ENCODE measurements at places on chromosomes 12 and 14.

DNA sequence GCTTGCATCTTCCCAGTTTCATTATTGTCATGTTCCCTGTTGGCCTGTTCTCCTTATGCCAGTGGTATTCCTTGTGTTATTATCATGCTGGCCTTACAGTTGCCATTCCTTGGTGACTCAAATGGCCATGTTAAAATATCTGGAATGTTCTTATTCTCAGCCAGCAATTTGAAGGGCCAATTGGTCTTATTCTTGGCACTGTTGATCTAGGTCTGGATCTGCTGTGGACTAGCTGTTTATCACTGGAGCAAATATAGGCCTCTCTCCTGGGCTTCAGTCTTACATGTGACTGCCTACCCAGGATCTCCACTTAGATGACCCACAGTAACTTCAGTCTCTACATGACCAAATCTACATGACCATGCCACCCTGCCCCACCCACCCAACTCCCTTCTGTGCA lies 5.4 kb downstream of the CIPC start:
- DNase-seq, result no peak

DNA sequence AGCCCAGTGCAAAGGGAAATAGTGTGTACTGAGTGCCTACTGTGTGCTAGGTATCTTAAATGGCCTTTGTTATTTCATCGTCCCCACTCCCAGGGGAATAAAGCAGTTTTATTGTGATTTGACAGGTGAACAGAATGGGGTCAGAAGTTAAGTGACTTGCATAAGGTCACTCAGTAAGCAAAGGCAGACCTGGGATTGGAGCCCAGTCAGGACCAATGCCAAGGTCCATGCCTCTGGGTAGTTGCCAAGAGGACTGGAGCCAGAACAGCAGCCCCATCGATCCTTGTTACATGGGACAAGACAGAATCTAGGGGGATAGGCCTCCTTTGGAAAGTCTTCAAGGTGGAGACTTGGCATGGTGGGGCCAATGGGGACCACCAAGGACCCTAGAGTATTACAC lies 227.4 kb upstream of the PWP1 start:
- no peak for DNase-seq

DNA sequence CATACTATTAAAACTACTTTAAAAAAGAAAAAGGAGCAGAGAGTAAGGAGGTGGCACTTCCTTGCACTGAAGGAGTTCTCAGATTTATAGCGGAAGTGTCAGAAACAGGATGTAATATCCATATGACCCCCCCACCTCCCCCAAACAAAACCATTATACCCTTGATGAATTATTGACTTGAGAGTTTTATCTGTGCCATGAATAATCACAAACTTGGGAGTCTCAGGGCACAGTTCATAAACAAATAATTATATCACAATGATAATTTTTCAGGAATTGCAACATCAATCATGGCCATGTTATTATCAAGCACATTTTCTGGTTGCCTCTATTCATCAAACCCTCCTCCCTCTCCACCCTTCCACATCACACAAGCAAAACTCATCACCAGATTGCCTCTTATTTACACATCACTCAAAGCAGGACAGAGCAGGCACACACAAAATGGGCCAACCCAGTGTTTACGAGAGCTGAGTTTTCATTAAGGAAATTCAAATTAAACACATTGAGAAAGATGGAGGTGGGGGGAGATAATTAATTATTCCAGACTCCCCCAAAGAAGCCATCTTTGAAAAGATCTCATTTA lies 141.4 kb downstream of the EGLN3 start:
- DNase-seq, result no peak

- DNase-seq, result no peak
Measured at GRCh38 chr12:12116677-12117076, 45.9 kb downstream of the BCL2L14 start.

- no peak for DNase-seq
Measured at GRCh38 chr12:50589650-50590435, 85.1 kb downstream of the DIP2B start.

GRCh38 chr12:1573960-1574864 lies 20.2 kb downstream of the FBXL14 start:
- DNase-seq, result no peak

- DNase-seq, result no peak
Measured at GRCh38 chr12:121467638-121468498, 68.0 kb downstream of the RNF34 start.

DNA sequence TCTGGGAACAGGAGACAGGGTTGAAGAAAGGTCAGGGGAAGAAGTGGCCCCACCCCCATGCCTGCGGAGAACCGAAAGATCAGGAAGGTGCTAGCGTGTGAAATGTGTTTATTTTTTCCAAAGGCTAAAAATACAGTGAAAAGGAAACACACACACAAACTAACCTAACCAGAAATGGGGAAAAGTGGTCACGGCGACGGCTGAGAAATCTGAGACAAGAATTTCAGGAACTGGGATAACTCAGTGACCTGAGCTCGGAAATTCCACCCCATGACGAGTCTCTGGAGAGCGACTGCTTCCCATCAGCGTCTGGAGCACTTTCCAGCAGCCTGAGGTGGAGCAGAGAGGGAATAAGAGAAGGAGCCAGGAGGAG lies 16.6 kb upstream of the RND1 start:
- DNase-seq, result no peak

DNA sequence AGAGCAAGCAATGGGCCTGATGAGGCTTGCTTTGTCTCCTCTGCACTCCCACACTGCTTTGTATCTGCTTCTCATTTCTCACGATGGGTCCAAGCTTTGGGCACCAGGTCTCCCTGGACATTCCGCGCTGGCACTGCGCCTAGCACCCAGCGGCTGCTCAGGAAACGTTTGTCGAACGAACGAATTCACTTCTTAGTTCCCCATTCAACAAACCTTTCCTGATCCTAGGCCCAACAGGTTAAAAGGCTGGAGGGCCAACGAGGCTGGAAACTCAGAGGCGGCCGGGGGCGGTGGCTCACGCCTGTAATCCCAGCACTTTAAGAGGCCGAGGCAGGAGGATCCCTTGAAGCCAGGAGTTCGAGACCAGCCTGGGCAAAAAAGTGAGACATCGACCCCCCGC lies 1.0 kb upstream of the GLRX5 start:
- no peak for DNase-seq

- DNase-seq, result no peak
Measured at GRCh38 chr14:59846595-59846994, 24.0 kb downstream of the RTN1 start.

DNA sequence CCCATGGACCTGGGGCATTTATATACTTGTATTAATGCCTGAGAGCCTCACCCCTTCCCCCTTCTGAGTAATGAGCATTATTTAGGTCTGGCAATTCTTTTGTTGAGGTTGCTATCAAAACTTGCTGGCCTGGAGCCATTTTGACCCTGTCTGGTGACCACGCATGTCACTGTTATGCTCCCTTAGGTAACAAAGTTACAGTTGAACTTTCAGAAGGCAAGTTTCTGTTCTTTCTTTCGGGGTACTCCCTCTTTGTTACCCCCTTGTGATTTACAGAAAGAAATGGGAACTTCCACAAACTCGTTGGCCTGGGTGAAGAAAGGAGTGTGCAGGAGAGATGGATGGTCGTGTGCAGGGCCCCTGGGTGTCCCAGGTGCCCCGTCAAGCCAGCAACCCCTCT lies 305.4 kb downstream of the DPF3 start:
- DNase-seq, result no peak

GRCh38 chr12:96194971-96195844 lies 1.0 kb downstream of the ELK3 start:
- DNase-seq, result no peak

GRCh38 chr14:92694807-92695206 lies 53.6 kb downstream of the LGMN start:
- no peak for DNase-seq

GRCh38 chr14:33457617-33458016 lies 493.3 kb downstream of the EGLN3 start:
- DNase-seq, result peak; percentile 40

GRCh38 chr12:79127271-79127751 lies 262.7 kb downstream of the SYT1 start:
- no peak for DNase-seq

- DNase-seq, result no peak
Measured at GRCh38 chr12:11752403-11753149, 103.1 kb downstream of the ETV6 start.

DNA sequence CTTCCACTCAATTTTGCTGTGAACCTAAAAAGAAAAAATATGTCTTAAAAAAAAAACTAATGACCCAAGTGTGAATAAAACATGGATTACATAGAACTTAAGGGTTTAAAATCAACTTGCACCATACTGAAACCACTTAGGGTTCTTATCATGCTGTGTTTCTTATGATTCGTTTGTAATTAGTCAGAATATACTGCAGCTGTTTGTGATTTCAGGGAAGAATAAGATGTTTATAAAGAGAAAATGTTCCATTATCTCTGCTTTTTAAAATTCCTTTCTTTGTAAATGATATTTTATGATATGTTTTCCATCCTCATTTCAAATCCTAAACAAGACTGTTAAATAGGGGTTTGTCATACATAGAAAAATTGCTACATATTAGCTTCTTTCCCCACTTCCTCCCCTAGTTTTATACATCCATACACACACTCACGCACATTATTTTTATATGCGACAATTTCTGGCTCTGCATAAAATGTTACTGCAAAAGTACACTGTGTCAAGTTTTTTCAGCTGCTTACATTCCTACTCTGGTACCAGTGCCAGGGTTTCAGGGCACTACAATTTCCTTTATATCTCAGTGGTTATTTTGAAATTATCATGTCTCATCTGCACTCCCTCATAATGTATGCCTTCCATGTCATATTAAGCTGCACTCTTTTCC lies 275.2 kb upstream of the GARIN6 start:
- DNase-seq, result no peak

DNA sequence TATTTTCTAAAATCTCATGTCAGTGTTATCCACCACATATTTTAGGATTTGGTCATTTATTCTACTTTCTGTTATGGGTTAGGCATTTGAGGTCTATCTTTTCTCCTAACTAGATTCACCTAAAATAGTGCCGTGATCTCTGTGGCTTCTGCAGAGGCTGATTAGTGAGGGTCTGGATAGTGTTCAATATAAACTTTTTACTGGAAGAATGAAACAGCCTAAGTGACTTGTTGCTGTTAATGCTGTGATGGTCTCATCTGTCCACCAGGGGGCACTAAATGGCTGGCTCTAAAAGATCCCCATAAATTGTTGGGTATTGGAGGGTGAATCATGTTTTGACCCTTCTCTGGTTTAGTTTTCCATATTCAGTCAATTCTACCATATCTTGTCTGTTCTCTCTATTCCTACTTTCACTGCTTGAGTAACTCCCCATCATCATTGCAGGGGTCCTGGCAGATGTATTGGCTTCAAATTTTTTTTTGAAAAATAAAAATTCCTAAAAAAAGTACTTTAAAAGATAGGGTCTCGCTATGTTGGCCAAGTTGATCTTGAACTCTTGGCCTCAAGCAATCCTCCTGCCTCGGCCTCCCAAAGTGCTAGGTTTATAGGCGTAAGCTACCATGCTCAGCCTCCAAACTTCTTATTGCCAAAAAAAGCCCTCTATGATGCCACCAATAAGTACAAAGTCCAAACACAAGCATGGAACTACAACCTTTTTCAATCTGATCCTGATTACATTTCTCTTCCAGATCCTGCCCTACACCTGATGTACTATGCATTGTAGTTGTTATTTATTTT lies 6.9 kb downstream of the PABPN1 start:
- peak; percentile 72 for DNase-seq

GRCh38 chr12:101698800-101699347 lies 1.4 kb downstream of the CHPT1 start:
- no peak for DNase-seq

GRCh38 chr12:52528641-52529143 lies 8.5 kb upstream of the KRT5 start:
- DNase-seq, result no peak

DNA sequence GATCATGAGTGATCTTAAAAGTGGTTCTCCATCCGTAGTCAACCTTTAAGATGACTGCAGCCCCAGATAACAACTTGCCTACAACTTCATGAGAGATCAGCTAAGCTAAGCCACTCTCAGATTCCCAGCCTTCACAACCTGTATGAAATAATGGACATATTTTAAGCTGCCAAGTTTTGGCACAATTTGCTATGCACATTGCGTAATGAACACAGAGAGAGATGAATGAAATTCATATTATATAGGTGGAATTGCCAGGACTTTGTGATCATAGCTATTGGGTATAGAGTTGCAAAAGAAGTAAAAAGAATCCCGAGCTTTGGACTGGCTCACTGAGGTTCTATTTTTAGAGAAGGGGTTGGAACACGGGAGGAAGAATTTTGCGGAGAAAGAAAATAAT lies 59.1 kb upstream of the EGLN3 start:
- no peak for DNase-seq

- no peak for DNase-seq
Measured at GRCh38 chr12:53561590-53561953, 54.3 kb upstream of the NPFF start.

- DNase-seq, result no peak
Measured at GRCh38 chr12:109739747-109740693, 26.4 kb downstream of the FAM222A start.

GRCh38 chr12:56129942-56130495 lies 2.0 kb downstream of the ESYT1 start:
- DNase-seq, result no peak

GRCh38 chr12:15165012-15165659 lies 56.1 kb downstream of the RERG start:
- DNase-seq, result no peak

DNA sequence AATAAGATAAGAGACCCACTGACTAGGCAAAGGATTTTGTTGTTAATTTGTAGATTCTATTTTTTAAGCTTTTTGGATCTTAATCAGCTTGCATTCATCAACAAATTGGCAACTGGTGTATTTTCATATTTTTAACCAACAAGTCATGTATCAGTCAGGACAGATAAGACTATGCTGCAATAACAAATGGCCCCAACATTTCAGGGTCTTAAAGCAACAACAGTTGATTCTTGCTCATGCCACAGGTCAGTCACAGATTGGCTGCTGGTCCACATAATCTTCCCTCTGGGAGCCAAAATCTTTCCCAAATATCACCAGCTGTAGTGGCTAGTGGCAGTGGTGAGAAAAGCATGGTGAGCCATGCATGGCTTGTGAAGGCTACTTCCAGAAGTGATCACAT lies 21.9 kb upstream of the SERPINA12 start:
- no peak for DNase-seq

GRCh38 chr14:98177551-98177950 lies 1094.4 kb downstream of the BCL11B start:
- no peak for DNase-seq

DNA sequence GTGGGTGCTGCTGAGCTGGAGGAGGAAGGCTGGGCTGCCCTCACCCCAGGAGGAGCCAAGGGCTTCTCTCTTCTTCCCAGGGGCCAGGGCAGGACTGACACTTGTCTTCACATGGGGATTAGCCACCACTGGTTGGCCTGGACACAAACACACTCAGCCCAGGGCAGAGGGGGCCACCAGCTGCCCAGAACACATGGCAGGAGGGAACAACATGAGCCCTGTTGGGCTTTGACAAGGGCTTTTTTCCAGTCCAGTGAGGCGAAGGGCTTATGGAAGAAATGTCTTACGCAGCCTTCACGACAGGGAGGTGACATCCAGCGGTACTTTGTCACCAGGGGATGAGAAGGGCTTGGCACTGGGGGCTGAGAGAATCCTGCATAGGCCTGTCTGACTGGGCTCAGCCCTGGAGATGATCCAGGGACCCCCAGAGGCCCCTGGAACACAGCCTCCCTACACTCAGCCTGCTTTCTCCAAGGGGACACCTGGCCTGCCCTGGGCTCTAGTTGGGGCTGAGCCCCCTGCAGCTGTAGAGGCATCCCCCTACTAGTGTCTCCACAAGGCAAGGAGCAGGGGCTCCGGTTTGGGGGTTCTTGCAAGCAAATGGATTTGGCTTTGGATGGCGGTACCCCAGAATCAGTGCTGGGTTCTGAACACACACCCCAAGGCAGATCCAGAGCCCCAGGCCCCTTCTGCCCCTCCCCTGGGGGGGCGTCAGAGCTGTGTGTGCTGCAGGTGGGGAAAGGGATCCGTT lies 18.9 kb downstream of the ARL6IP4 start:
- no peak for DNase-seq
